ENCODE measurements at places on chromosomes 5 and 9.

GRCh38 chr5:78527054-78527859, 121.3 kb downstream of the LHFPL2 start:
- no peak for DNase-seq

- DNase-seq, result no peak
These were observed 1.2 kb downstream of the SURF4 start for GRCh38 chr9:133374612-133375115.

GRCh38 chr9:107711542-107711941, 222.0 kb upstream of the KLF4 start:
- no peak for DNase-seq

- no peak for DNase-seq
These were observed 231.3 kb downstream of the ZSWIM6 start for GRCh38 chr5:61563401-61563800.

- no peak for DNase-seq
These were observed 5.5 kb downstream of the ADRB2 start for GRCh38 chr5:148831590-148832565.

DNA sequence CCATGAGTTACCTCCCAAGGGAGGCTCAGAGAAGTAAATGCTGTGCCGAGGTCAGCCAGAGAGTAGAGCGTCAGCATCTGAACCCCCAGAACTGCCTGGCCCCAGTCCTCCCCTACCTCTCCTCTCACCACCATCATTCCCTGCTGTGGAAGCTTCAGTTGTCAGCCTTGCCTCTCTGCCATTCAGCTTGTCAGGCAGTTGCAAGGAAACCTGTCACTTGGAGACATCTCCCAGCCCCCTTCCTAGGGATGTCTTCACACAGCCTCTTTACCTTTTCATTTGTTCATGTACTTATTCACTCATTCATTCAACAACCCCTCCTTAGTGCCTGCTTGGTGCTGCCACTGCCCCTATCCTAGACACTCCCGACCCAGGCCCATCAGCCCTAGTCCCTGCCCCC, 2.1 kb downstream of the RGS14 start:
- no peak for DNase-seq

Data from NCI-H1417 treated with DMSO at 0.1 percent for 48 hours (cell line).